ENCODE measurements at places on chromosomes 2 and 18. TPM values are rescaled to one million over a fixed set of nuclear protein-coding genes. Genes with fewer than 3 reads are reported as not detected.

XDH gene
- total RNA-seq, result 0.26 TPM

DNA sequence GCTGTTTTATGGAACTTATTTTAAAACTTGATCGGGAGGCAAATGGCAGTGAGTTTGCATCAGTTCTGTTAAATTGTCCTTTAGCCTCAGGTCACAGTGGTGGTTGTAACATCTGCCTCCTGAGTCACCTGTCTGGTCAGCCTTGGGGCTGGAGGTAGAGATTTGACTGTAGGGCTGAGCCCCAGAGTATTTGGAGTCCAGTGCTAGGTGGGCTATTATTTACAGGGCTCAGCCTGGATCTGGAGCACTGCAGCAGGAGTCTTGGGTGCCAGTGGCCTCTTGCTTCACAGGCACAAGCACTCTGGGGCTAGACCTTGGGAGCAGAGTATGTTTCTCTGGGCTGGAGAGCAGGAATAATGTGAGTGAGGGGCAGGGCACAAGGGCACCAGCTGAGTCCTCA lies 32.8 kb downstream of the TCF7L1 start:
- no peak for DNase-seq

DNA sequence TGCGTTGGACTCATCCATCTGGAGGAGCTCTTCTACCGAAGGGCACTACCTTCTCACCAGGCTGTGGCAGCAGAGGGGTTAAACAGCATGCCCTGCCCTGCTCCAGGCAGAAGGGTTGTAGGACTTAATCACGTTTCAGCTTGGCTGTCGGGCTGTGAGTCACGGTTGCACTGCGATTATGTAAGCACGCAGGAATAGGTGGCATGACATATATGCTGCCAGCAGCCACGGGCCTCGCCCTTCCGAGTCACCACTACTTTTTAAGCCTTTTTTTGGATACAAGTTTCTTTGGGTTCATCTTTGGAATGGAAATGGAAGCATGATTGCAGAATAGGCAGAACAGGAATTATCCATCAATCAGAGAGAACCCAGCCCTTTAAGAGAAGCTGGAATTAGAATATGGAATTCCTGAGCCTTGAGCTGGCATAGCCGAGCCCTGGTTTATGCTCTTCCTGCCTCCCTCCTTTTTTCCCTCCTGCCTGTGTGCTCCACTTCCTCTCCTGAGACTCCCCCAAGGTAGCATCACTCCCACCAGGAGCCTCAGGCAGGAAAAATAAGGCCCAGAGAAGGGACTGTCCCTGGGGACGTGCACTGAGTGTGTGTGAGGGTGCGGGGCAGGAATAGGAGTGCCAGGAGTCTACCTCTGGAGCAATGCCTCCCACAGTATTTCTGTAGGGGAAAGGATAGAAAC lies 86.8 kb downstream of the SEMA4F start:
- no peak for DNase-seq

- no peak for DNase-seq
These were observed 688.4 kb upstream of the SYT4 start for GRCh38 chr18:43965691-43966090.

PPIG gene
- 44.1 TPM for total RNA-seq

DNA sequence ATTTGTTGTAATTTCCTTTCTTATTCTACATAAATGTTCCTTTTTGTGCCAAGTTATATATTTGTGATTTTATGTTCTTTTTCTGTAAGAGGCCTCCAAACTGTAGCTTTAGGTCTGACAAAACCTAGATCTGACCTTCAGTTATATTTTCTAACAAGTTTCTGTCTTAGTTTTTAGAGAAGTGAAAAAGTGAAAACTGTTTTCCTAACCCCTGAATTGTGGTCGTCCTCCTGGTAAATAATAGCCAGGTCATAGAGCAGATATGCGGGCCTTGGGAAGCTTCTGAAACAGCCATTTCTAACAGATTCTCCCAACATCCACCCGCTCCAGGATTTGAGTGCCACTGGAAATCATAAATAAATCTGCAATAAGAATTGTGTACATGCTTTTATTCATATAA lies 398.4 kb upstream of the CWC22 start:
- no peak for DNase-seq

GRCh38 chr2:60499651-60500265 lies 53.7 kb downstream of the BCL11A start:
- no peak for DNase-seq

DNA sequence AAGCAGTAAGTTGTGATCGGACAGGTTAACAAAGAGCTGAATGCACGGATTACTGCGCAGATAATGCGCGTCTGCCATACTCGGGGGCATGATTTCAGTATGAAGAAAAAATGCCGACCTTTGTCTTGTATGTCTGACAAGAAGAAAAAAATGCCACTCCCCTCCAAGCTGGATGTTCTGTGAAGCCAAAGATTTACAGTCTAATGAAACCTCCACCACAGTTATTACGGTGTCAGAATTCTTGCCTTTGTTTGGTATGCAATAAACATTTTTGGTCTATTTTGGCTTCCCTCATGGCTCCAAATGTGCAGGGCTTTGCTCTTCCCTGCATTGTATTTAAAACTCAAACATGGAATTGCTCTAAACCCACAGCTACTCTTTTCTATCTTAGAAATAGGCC lies 72.2 kb upstream of the THUMPD2 start:
- no peak for DNase-seq

GRCh38 chr2:221521233-221521845 lies 50.8 kb downstream of the EPHA4 start:
- DNase-seq, result no peak

CHRNG gene
- total RNA-seq, result not detected

UGT1A5 gene
- not detected for total RNA-seq

- no peak for DNase-seq
These were observed 23.8 kb upstream of the TXNDC2 start for GRCh38 chr18:9861933-9862332.

GRCh38 chr2:65040400-65041261 lies 15.6 kb upstream of the CEP68 start:
- no peak for DNase-seq

Data from mesenteric fat pad (tissue), 1 donor.